ENCODE measurements at places on chromosomes 6 and 20. TPM values are rescaled to one million over a fixed set of nuclear protein-coding genes. Genes with fewer than 3 reads are reported as not detected.

KIF13A gene
- 57.5 TPM for total RNA-seq

LMBRD1 gene
- 34.5 TPM for total RNA-seq

RIMS4 gene
- not detected for total RNA-seq

CYP39A1 gene
- not detected for total RNA-seq

DEFB129 gene
- not detected for total RNA-seq

CDSN gene
- not detected for total RNA-seq

DLK2 gene
- total RNA-seq = 0.92 TPM

SYTL3 gene
- total RNA-seq = 4.4 TPM

All from glomerular endothelial cell (primary cell).